Stimulated activated naive CD8-positive, alpha-beta T cell treated with anti-CD3 and anti-CD28 coated beads, Interleukin-15, amount 100 ng/mL, for 72 hours (primary cell): ENCODE measurements at places on chromosomes 16 and 17.

DNA sequence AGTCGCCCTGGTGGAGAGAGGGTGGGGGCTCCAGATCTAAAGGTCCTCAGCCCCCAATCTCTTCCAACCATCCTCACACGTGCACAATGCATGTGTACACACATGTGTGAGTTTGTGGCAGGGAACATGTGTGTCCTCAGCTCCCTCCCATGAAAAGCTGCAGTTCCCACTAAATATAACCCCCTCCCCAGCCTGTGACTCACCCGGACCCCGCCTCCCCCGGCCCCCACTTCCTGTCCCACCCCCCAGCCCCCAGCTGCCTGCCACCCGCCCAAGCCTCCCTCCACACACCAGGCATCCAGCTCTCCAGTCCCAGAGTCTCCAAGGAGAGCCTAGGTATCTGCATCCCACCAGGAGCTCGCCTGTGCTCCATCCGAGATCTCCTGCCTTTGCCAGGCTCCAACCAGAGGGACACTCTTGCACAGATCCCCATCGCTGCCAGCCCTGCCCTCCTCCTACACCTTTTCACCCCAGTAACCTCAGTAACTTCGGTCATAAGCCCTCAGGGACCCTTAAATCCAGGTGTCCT lies 3.9 kb downstream of the DLG4 start:
- no peak for DNase-seq

- DNase-seq, result no peak
These were observed 143.8 kb downstream of the AXIN2 start for GRCh38 chr17:65417406-65418221.

GRCh38 chr17:44263345-44263902 lies 4.5 kb downstream of the SLC4A1 start:
- DNase-seq, result no peak

DNA sequence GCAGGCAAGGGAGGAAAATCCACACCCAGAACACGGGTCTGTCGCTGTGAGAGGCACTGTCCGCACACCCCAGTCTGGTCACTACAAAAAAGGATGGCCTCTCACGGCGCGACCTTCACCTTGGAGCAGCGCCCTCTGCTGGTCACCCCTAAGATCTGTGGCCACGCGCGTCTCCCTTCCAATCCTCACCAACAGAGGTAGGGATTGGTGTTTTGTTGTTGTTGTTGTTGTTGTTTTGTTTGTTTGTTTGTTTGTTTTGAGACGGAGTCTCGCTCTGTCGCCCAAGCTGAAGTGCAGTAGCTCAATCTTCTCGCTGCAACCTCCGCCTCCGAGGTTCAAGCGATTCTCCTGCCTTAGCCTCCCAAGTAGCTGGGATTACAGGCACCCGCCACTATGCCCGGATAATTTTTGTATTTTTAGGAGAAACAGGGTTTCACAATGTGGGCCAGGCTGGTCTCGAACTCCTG lies 15.0 kb upstream of the C17orf58 start:
- DNase-seq, result peak; percentile 65

GRCh38 chr17:5118219-5118618 lies 2.4 kb downstream of the USP6 start:
- no peak for DNase-seq

- no peak for DNase-seq
These were observed 25.3 kb downstream of the CTRB2 start for GRCh38 chr16:75181630-75182029.

DNA sequence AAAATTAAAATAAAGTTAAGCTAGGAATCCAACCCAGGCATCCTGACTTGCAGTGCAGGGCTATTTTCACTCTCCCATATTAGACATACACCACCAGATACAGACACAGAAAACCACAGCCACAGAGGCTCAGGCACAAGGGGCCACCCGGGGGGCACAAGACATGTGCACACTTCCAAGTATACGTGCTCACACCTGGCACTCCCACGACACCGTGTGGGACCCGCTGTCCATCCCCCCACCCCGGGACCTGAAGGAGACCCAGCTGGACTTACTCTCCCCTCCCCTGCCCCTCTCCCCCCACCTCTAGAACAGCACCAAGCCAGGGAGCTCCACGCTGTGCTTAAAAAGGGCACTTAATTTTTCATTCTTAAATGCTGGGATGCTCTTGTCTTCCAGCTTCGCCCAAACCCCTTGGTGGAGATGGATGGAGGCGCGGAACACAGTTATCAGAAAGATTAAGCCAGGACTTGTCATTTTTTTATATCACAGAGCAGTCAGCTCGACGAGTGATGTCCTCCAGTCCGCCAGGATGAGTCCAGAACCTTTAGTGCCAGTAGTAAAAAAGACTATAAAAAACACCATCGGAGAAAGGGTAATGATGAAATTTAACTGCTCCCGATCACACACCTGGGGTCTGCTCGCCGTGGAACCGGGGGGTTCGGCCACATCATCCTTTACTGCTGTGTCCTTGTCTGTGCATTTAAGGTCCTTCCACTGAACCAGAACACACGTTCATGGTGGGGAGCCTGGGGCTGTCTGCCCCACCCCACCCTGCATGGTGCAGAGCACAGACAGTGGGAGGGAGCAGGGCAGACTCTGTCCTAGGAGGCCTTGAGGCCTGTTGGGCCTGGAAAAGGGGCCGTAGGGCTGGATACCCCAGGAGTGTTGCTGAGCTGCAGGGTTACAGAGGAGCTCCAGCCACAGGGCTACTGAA lies 73.3 kb upstream of the LHX1 start:
- no peak for DNase-seq

GRCh38 chr16:28522792-28523191 lies 16.0 kb downstream of the NUPR1 start:
- DNase-seq, result peak; percentile 20

- DNase-seq, result no peak
These were observed 39.0 kb downstream of the CA4 start for GRCh38 chr17:60188759-60189158.

- peak; percentile 11 for DNase-seq
These were observed 27.4 kb upstream of the ADGRG1 start for GRCh38 chr16:57600952-57601580.

- no peak for DNase-seq
These were observed 17.0 kb upstream of the ABCA8 start for GRCh38 chr17:68972119-68972704.

DNA sequence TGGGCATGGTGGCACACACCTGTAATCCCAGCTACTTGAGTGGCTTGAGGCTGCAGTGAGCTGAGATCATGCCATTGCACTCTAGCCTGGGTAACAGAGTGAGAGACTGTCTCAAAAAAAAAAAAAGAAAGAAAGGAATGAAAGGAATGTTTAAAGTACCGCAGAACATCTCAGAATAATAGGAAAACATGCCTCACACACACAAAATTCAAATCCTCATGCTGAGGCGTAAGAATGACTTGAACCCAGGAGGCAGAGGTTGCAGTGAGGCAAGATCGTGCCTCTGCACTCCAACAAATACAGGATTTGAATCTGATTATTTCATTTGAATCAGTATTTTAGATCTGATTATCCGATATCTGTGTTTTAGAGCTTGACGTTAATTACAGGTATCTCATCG lies 21.3 kb upstream of the GAA start:
- no peak for DNase-seq

- no peak for DNase-seq
These were observed 2.4 kb downstream of the RNF157 start for GRCh38 chr17:76237859-76238313.

GRCh38 chr16:8070506-8070905 lies 519.8 kb downstream of the TMEM114 start:
- no peak for DNase-seq

DNA sequence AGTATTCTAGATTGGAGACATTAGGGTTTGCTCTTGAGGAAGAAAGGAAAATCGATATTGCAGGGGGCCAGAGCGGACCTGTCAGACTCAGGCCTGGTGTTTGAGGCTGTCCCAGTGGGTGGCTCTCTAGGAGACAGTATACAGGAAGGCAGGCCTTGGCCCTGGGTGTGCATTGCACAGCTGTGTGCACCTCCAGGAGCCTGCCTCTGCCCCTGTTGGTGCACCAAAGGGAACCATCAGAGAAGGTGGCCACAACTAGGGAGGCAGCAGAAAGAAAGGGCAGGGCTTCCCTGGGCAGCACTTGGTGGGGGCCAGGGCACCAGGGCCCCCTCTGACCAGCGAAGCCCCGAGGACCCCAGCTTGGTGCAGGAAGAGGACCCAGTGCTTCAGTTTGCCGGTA lies 188.0 kb downstream of the NTN1 start:
- DNase-seq, result no peak
